ENCODE measurements at places on chromosomes 5 and 9.

GRCh38 chr5:65766175-65766574 is 44.2 kb downstream of the NLN start:
- no peak for DNase-seq

DNA sequence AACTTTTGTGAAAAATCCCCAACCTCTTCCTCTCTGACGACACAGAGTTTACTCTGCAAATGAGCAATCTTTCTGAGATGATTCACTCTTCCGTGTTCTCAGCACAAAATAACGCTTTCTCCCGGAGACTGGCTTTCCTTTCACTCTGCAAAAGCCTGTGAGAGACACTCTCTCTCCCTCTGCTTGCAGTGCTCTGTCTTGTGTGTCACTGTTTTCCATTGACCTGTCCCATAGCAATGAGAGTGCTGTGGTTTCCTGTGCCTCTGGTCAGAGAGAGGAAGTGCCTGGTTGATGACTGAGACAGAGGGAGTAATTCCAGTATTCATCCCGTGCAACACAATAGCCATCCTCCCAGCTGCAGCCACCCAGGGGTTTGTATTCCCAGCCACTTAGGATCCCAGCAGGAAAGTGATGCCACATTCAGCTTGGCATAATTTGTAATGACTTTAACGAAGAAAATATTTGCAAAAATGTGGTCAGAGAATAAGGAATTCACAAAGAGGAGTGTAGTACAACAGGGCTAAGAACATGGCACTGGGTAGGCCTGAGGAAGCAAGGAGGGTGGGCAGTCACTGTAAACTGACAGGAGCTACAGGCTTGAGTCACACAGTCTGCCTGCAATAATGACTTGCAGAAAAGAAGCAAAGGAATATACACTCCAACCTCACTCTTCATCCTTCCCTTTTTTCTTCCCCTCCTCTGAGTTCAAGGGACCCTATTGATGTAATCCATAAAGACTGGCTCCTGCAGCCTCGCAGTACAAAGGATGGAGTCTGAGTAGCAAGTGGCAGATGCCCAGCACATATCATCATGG is 463.5 kb upstream of the RGMB start:
- peak; percentile 13 for DNase-seq

DNA sequence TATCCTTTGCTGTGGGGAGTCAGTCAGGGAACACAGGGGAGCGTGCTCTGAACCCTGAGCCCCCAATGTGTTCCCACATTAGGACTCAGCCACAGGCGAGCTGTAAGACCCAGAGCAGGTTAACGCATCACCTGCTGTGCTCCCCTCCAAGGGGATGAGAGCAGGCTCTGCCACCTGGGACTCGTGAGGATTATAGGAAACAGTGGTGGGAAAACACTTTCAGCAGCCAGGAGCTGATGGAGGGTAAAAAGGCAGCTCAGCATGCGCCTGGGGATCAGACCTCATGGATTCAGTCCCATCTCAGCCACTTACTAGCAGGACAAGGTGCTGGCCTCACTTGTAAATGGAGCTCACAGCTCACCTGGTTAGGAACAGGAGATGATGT is 9.2 kb downstream of the JADE2 start:
- no peak for DNase-seq

DNA sequence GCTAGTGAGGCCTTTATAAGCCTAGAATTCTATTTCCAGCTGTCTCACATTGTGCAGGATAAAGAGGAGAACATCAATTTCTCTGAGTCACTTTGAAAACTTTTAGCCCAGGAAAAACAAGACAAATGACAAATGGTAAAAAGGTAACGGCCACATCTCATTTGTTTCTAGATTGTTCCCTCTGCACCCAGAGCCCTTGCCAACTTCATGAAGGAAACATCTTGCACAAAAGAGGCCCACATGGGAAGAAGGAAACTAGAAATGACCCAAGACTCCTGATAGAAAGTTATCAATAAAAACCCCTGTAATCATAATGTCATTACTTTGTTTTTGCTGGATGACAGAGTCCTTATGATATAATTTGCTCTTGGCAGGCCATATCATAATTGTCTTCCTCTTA is 5.3 kb downstream of the DPYSL3 start:
- DNase-seq, result no peak

- DNase-seq, result no peak
Observed at GRCh38 chr5:61304590-61305381, 27.3 kb upstream of the ZSWIM6 start.

- no peak for DNase-seq
Observed at GRCh38 chr5:125140220-125140619, 393.8 kb upstream of the ZNF608 start.

DNA sequence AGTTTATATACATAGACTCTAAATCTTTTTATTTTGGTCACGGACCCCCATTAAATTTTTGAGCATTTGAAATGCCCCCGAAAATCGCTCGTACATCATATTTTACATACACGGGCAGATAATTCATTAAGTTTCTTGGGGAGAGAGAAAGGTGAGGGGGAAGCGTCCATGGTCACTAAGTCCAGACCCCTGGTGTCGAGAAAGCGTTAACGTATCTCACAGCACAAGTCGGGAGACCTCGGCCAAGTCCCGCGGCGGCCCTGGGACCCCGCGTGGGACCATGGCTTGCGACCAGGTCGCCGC is 794 bp downstream of the PTBP3 start:
- DNase-seq, result no peak

DNA sequence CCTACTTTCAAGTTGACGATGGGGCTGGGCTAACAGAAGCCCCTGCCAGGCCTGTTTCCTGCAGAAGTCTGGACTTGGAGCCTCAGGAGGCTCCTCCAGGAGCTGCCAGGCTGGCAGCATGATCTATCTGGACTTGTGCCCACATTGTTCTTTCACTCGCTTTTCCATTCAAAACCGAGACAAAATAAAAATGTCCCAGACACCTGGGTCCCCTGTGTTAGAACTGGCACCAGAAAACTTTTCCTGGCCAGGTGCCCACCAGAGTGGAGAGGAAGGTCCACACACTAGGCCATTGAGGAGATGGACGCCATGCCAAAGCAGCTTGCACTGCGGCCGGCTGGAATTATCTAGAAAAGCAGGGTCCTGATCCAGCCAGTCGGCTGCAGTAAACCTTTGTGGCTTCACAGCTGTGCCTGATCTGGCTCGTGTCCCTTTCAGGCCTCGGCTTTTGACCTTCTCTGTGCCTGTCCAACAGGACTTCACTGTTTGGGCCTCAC is 78.2 kb downstream of the GCNT1 start:
- no peak for DNase-seq

- no peak for DNase-seq
Observed at GRCh38 chr9:81146241-81146640, 543.1 kb downstream of the TLE1 start.

GRCh38 chr5:116152169-116152568 is 67.3 kb downstream of the COMMD10 start:
- DNase-seq, result no peak

DNA sequence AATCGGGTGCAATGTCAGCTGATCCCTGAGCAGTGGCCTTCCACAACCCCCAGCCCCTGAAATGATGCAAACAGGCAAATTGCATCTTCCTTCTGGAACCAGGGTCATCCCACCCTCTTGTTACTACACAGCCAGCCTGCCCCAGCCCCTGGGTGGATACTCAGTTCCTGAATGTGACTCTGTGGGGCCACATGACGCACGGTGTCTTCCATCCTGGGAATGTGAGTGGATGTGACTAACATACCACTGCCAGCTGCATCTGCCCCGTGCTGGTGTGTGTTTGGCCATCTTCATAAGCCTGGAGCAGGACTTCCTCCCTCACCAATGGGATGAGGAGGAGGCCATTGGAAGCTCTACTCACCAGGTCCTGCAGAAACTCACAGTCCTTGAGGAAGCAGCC is 257.9 kb upstream of the ADAMTS16 start:
- DNase-seq, result no peak

GRCh38 chr5:129094924-129095899 is 663 bp downstream of the ISOC1 start:
- peak; percentile 14 for DNase-seq

DNA sequence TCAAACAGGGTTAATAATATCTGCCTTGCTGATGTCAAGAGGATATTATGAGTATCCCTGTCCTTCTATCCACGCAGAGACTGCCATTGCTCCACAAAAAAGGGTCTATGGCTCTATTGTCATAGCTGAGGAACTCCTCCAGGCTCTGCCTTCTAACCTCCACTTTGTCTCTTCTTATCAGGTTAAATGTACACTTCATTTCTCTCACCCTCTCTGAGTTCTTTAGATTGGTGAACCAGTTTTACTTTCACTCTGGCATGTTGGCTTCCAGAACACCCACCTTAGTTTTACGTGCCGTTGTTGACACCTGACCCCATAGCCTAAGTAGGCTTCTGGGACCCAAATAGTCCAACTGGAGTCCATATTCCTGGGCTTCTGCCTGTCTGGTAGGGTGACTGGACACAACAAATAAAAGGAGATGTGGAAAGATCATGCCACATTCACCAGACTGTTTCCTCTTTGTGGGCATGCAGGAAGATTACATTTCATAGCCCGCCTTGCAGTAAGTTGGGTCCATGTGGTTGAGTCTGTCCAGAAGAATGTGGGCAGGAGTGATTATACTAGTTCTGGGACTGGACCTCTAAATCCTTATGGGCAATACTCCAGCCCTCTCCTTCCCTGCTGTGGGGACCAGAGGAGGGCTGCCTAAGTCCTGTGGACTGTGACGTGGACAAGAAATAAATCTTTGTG is 350.4 kb upstream of the CLINT1 start:
- no peak for DNase-seq

- no peak for DNase-seq
Observed at GRCh38 chr9:126819482-126819881, 14.6 kb downstream of the ZBTB43 start.

DNA sequence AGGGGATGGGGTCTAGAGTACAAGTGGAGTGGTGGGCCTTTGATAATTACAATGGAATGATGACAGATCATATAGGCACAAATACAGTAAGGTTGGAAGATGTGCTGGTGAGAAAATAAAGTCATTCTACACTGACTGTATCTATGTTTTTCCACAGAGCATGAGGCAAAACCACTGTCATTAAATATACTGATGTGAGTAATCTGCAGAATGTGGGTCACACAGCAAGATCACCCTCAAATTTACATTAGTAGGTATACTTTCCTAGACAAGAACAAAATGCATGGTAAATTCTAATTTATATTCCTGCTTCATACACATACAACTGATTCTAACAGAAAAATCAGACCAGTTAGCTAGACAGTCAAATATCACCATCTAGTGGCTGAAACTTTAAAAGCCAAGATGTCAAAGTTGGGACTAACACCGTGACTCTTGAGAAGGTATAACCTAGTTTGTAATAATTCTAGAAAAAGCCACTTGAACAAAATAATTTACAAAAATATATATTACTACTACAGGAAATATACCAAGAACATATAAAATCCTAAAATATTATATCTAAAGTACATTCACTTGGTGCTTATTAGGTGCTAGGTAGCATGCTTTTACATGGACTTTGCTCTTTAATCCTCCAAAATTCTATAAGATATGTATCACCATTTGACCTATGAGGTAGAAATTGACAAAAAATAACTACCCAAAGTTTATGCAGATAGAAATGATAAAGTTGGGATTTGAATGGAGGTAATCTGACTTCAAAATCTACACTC is 19.5 kb downstream of the TTC33 start:
- no peak for DNase-seq

DNA sequence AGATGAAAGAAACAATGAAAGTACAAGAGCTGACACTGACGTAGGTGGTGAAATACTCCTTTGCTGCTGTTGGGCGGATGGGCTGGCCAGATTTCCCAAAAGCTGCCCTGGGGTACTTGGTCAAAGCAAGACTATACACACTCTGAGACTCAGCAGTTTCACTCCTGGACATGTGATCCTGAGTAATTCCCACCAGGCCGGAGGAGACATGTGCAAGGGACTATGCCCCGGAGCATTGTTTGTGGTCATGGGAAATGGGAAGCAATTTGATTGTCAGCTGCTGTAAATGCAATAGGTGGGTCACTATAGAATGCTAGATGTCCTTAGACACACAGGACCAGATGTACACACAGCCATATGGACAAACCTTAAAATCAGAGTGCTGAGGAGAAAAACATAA is 116.1 kb downstream of the DCP2 start:
- no peak for DNase-seq

- no peak for DNase-seq
Observed at GRCh38 chr5:81971111-81971711, 612 bp upstream of the ATG10 start.

DNA sequence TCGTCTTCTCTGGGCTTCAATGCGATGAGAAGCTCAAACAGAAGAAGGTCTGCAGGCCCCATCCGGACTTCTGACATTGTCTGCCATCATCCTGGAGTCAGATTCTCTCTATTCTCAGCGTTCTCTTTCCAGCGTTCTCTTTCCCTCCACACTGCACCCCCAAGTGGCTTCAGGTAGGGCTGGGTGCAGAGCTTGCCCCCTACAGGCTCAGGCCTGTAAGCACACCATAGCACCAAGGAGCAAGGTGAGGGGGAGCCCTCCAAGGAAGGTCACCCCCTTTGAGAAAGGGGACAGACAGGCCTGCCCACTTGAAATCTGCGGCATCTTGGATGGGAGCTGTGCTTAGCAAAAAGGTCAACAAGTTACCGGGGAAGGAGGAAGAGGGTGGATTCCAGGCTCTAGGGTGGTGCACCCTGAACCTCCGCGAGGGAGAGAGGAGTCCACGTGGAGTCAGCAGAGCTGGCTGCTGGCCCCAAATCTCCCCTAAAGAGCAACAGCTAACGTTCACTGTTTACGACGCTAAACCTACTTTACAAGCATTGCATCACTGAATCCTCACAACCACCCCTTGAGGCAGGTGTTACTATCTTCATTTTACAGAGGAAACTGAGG is 27.5 kb downstream of the GPX3 start:
- DNase-seq, result no peak

DNA sequence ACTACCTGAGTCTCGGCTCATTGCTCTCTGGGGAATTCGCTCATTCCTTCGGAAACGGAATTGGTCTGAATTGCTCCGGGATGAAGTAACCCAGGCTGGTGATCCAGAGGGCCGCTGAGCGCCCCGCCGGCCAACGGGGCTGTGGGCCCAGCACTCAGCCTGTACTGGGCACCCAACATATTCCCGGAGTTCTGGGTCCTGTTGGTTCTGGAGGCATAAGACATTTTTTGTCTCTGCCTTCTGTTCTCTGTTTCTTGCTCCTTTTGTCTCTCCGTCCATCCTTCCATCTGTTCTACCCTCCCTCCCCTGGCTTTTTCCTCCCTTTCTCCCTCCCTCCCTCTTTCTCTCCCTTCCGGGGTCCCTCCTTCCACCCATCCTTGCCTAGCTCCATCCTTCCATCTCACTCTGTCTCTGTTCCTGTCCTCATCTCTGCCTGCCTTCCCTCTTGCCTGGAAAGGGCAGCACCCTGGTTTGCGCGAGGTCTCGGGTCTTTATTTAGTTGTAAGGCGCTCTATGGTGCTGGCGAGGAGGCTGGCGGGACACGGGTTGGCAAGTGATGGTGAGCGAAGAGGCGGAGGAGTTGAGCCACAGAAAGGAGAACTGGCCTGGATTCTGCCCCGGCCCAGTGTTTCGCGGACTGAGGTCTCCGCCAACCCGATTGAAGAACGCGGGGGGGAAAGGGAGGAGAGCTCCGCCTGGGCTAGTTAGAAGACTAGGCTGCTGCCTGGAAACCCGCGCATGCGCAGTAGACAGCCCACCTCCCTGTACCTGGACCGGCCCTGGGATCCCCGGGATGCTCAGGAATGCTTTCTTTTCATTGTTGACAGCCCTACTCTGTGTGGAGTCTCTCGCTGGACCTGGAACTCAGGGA is 1468.0 kb downstream of the FOXD4L5 start:
- DNase-seq, result peak; percentile 24

Measured in 8988T (cell line).